ENCODE measurements at places on chromosomes 13 and 19. TPM values are rescaled to one million over a fixed set of nuclear protein-coding genes. Genes with fewer than 3 reads are reported as not detected.

SLC1A6 gene
- not detected for total RNA-seq

TRPC4 gene
- not detected for total RNA-seq

ZNF90 gene
- 11.4 TPM for total RNA-seq

DDX49 gene
- 41.8 TPM for total RNA-seq

DNA sequence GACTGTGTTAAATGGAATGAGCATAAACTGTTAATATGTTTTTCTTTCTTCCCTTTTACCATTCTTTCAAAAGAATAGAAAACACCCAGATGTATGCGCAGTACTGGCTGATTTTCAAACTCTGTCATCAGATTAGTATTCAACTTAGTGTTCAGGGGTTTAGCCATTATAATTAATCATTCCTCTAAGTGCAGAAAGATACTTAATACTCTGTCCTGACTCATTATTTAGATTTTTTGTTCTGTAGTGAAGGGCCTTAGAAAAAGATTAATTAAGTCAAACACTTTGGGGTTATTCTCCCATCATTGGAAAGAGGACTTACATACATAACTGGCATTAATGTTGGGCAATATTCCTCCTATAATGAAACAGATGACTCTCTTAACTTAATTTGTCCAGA lies 1316.7 kb upstream of the SLC10A2 start:
- H3K27me3 ChIP-seq = no peaks in the 10 kb centered on the region
- H3K4me1 ChIP-seq = no peaks in the 10 kb centered on the region
- H3K36me3 ChIP-seq = no peaks in the 10 kb centered on the region
- H3K4me3 ChIP-seq = no peak overlapping the region
- no peak for DNase-seq
- H3K27ac ChIP-seq = no peak overlapping the region

GRCh38 chr13:94640721-94641120 lies 39.1 kb downstream of the GPR180 start:
- no peaks in the 10 kb centered on the region for H3K27me3 ChIP-seq
- no peaks in the 10 kb centered on the region for H3K36me3 ChIP-seq
- H3K27ac ChIP-seq = no peak overlapping the region
- peaks cover 6% of the 10 kb centered on the region for H3K4me1 ChIP-seq
- DNase-seq = no peak

- H3K27me3 ChIP-seq = no peaks in the 10 kb centered on the region
- peak; percentile 9 for DNase-seq
- H3K4me3 ChIP-seq = peak overlapping the region; percentile 18
- no peaks in the 10 kb centered on the region for H3K4me1 ChIP-seq
- H3K27ac ChIP-seq = no peak overlapping the region
- H3K36me3 ChIP-seq = no peaks in the 10 kb centered on the region
Measured at GRCh38 chr19:34806976-34807860, 34.2 kb upstream of the ZNF599 start.

DNA sequence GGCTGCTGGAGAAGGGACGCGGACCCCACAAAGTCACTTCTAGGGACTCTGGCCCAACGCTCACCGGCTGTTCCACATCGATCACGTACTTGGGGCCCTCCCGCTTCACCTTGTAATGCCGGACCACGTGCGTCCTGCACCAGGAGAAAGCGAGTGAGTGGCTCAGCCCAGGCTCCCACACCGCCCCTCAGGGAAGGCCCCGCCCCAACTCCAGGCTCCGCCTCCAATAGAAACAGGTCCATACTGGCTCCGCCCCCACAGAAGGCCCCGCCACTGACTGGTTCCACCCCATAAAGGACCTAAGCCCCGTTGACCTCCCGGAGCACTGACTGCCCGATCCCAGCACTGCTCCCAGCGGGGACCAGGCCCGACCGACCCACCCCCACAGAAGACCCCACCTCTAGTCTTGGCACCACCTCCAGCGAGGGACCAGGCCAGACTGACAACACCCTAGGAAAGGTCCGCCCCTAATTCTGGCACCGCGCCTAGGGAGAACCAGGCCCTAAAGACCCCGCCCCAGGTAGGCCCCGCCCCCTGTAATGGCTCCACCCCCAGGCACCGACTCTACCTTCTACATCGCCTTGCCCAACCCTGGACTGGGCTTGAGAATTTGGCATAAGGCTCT lies 11.3 kb downstream of the STAP2 start:
- H3K4me3 ChIP-seq = no peak overlapping the region
- 0 out of 2 replicates have a peak, but pooled peaks cover 2% of the 10 kb centered on the region for H3K4me1 ChIP-seq
- DNase-seq = peak; percentile 49
- no peak overlapping the region for H3K27ac ChIP-seq

DNA sequence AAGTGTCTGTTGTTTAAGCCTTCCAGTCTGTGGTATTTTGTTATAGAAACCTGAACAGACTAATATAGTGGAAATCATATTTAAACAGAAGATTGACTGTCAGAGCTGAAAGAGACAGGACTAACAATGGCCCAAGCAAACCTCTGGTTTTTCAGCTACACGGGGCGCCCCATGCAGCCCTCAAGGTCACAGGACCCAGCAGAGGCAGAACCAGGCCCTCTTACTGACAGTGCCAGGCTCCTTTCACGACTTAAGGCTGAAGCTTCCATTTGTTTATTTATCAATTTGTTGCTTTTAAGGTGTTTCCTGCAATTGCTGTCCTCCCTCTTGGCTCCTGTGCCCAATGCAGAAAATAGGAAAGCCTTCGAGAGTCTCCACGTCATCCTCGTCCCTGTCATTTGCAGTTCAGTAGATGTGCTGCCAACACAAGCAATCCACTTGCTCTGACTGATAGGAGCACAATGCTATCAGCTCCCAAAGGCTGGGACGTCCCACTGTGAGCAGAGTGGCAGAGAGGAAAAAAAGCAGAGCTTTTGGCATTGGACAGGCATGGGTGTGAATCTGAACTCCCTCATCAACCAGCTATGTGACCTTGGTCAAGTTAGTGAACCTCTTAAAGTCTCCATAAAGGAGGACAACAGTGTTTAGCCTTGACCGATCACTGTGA lies 10.5 kb upstream of the SLC7A1 start:
- no peak overlapping the region for H3K27ac ChIP-seq
- no peaks in the 10 kb centered on the region for H3K27me3 ChIP-seq
- H3K4me3 ChIP-seq = no peak overlapping the region

- H3K27ac ChIP-seq = no peak overlapping the region
- H3K36me3 ChIP-seq = no peaks in the 10 kb centered on the region
- H3K4me1 ChIP-seq = no peaks in the 10 kb centered on the region
- H3K27me3 ChIP-seq = peaks cover 17% of the 10 kb centered on the region
Measured at GRCh38 chr19:49438261-49438660, 3.1 kb downstream of the SLC17A7 start.

- peak; percentile 46 for DNase-seq
- H3K4me3 ChIP-seq = no peak overlapping the region
- no peak overlapping the region for H3K27ac ChIP-seq
- no peaks in the 10 kb centered on the region for H3K36me3 ChIP-seq
- H3K4me1 ChIP-seq = peaks cover 10% of the 10 kb centered on the region
Measured at GRCh38 chr13:95530178-95530577, 22.3 kb upstream of the CLDN10 start.

DNA sequence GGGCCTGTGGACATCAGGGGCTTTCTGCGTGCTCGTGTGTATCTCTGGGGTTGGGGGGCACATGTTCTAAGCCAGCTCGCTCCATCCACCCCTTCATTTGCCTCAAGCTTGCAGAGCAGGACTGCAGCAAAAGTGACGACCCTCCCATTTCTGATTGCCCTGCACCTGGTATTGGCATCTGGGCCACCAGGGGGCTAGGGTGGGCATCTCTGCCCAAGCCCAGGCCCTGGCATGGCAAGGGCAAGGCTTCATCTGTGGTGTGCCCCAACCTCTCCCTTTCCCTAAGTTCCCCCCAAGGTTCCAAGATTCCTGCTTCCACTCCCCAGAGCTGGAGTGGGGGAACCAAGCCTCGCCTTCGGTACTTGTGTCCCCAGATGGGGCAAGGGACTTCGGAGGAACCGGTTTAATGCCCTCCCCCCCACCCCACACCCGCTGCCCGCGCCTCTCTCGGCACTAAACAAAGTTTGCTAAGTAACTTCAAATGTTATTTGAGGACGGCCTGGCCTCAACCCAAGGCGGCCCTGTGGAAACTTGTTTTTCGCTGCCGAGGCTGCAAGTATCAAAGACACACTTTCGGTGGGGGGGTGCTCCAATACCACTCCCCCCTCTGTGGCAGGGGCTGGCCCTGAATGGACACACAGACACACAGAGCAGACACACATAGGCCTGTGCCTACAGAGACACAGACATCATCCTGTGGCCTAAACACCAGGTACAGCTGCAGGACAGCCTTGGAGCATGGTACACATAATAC lies 12.2 kb downstream of the NFIX start:
- H3K4me1 ChIP-seq = no peaks in the 10 kb centered on the region
- H3K27me3 ChIP-seq = no peaks in the 10 kb centered on the region
- no peak overlapping the region for H3K4me3 ChIP-seq
- no peak overlapping the region for H3K27ac ChIP-seq
- no peaks in the 10 kb centered on the region for H3K36me3 ChIP-seq
- no peak for DNase-seq

DNA sequence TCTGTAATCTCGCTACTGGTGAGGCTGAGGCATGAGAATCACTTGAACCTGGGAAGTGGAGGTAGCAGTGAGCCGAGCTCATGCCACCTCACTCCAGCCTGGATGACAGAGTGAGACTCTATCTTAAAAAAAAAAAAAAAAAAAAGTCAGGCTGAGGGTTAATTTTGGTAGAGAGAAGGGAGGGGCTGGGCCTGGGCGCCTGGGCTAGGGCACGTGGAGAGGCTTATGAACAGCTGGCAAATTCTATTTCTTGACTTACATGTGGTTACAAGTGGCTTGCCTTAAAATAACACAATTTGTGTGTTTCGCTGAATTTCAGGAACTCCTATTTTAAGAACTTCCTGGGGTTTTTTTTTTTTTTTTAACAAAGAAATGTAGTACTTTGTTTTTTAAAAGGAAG lies 47.6 kb upstream of the MAP3K10 start:
- no peak overlapping the region for H3K27ac ChIP-seq
- peak; percentile 85 for DNase-seq
- H3K4me3 ChIP-seq = no peak overlapping the region
- no peaks in the 10 kb centered on the region for H3K36me3 ChIP-seq
- peaks cover 11% of the 10 kb centered on the region for H3K4me1 ChIP-seq
